ENCODE measurements at places on chromosomes 1 and 21.

DNA sequence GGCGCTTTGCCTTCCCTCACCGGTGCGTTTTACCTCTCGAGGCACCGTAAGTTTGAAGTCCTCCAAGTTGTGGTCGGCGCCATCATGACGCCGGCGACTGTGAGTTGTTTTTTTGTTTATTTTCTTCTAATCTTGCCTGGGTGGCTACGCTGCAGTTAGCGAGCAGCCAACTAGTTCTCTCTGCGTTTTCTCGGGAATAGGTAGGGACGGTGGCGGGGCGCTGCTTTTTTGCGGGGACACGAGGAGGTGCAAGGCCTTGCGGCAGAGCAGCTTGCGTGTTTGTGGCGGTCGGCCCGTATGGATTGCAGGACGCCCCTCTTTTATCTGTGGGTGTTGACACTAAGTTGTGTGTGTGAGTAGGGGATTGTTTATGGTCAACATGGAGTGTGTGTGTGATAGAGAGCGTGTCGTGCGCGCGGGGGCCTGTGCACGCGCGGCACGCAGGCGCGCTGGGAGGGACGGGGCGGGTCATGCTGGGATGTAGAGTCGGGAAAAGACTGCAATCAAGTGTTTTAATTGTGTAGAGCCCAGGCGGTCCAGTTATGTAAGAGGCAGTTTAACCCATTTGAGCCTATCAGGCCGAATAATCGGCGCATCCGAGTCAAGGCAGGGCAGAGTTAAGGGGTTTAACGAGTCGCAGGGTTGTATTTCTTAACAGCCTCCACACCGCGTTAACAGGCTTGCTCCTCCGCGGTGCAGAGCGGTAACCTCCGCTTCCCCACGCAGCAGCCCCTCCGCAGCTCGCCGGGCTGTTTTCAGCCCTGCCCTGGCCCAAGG is 1.2 kb upstream of the NEGR1 start:
- peak; percentile 62 for DNase-seq

- no peak for DNase-seq
These were observed 6.9 kb upstream of the SIPA1L2 start for GRCh38 chr1:232636799-232637198.

- DNase-seq = no peak
These were observed 8.0 kb upstream of the MACF1 start for GRCh38 chr1:39196244-39197215.

DNA sequence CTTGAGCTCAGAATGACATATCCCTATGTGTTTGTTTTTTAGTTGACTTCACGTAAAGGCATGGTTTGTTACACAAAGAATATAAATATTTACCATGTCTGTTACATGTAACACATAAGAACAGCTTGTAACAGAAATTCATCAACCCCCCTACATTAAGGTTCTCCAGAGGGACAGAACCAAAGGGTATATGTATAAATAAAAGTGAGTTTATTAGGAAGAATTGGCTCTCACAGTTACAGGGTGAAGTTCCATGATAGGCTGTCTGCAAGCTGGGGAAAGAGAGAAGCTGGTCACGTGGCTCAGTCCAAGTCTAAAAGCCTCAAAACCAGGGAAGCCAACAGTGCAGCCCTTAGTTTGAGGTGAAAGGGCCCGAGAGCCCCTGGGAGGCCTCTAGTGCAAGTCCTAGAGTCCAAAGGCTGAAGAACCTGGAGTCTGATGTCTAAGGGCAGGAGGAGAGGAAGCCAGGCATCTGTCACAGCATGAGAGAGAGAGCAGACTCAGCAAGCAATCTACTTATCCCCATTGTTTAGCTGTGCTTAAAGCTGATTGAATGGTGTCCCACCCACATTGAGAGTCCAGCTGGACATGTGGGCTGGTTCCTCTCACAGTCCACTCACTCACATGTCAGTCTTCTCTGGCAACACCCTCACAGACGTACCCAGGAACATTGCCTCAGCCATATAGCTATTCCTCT is 15.8 kb downstream of the THRAP3 start:
- peak; percentile 66 for DNase-seq

GRCh38 chr21:45767071-45768006 is 123.8 kb downstream of the PCBP3 start:
- no peak for DNase-seq

DNA sequence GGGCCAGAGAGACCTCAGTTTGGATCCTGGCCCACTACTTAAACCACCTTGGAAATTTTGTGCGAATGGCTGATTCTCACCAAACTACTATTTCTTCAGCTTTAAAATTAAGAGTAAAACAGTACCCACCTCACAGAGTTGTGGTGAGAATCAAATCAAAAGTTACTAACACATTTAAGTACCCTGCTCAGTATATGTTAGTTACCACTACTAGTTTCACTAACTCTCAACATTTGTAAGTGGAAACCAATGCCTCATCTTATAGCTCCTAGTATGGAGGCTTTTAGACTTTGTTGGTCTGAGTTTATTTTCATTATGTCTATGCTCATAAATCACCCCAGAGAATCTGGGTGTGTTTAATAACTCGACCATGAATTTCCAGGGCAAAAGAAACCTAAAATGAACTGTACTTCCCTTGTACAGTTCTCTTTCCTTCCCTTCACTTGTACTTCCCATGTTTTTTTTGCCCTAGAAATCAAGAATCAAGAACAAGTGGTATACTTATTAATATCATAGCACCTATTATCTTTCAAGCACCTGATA is 11.6 kb upstream of the SERBP1 start:
- DNase-seq = no peak

- DNase-seq = peak; percentile 64
These were observed 50.8 kb downstream of the CAPN9 start for GRCh38 chr1:230797942-230798365.

DNA sequence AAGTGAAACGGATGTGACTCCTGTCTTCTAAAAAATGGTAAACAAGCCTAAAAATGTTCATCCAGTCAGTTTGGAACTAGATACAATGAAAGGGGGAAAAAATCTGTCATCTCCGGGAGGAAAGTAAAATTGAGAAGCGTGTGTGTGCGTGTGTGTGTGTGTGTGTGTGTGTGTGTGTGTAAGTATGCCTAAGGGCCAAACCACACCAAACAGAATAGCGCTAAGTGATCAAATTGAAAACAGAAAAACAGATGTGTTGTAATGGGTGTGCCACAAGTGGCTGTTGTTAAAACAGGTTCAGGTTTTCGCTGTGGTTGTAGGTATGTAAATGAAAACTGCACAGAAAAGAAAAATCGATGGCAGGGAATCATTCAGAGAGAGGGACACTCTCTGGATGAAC is 106.7 kb downstream of the RNF220 start:
- DNase-seq = no peak

- DNase-seq = no peak
These were observed 94.5 kb downstream of the FNBP1L start for GRCh38 chr1:93542398-93542797.

GRCh38 chr1:160726114-160726497 is 12.9 kb upstream of the SLAMF7 start:
- no peak for DNase-seq

- no peak for DNase-seq
These were observed 35.2 kb upstream of the ZNF326 start for GRCh38 chr1:89959719-89960118.

DNA sequence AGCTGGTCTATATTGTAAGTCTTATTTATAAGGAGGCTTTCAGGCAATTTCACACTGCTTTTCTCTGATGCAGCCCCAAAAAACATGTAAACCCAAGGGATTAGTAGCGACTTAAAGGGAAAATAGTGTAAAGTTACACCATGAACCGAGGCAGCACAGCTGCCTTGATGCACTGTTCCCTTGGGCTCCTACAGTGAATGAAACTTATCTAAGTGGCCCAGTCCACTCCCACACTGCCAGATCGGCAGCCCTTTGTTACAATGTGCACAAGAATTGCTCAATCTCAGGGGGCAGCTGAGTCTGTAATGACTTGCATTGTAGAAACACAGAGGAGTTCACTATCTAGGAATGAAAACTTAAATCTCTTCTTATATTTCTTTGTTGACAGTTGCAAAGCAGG is 120.8 kb upstream of the ADGRL2 start:
- no peak for DNase-seq

DNA sequence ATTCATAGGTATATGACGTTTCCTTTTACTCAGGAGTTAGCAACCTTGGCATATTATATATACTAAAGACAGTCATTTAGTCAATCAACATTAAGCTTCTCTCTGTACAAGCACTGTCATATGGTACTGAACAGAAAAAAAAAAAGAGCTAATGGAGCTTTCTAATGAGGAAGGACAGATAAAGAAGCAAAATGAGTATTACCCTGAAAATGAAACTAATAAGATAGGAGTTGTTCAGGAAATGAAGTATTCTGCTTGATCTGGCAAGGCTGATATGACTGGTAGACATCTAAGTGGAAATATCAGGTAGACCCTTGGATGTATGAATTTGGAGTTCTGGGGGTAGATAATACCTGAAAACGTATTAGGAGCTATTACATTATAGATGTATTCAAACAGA is 4.3 kb upstream of the IKBKE start:
- DNase-seq = no peak

DNA sequence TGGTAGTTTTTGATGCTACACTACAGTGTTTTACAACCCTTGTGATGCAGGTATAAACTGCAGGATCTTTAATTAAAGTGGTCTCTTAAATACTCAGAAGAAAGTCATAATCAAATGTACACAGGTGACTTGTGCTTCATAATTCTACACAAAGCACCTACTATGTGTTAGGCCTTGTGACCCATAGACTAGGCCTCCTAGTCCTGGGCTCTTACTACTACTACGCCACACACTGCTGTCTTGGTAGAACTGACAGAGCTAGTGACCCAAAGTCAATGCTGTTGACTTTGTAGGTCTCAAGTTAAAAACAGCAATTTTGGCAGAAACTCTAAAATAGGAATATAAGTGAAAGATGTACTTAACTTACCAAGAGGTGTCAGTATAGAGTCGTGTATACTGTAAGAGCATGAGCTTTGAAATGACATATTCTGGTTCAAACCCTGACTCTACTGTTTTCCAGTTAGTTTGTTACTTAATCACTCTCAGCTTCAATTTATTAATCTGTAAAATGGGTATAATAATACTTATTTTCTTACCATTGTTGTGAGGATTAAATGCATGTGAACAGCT is 48.6 kb upstream of the LMO4 start:
- DNase-seq = no peak

- no peak for DNase-seq
These were observed 60.0 kb downstream of the LRIG2 start for GRCh38 chr1:113133038-113133437.

GRCh38 chr1:151720554-151720953 is 768 bp upstream of the RIIAD1 start:
- DNase-seq = no peak

- no peak for DNase-seq
These were observed 5.0 kb downstream of the TAS1R2 start for GRCh38 chr1:18854331-18855025.

GRCh38 chr1:179087665-179088064 is 5.8 kb downstream of the TOR3A start:
- no peak for DNase-seq

DNA sequence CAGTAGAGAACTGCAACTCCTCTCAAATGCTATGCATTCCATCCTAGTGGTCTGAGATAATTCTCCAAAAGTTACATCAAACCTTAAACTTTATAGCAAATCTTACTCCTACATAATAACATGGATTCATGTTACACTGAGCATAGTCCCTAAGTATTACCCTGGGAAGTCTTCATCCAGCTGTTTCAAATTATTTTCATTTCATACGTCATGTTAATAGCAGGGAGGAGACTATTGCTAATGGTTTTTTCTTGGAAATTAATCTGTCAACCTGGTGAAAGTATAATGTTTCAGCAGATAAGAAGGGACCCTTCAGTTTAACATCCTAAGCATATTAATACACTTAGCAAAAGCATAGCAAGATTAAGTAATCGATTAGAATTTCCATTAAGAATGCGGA is 318.1 kb downstream of the USP25 start:
- DNase-seq = no peak

GRCh38 chr1:210800756-210801155 is 333.2 kb downstream of the KCNH1 start:
- no peak for DNase-seq
